ENCODE measurements at places on chromosomes 7 and 10.

DNA sequence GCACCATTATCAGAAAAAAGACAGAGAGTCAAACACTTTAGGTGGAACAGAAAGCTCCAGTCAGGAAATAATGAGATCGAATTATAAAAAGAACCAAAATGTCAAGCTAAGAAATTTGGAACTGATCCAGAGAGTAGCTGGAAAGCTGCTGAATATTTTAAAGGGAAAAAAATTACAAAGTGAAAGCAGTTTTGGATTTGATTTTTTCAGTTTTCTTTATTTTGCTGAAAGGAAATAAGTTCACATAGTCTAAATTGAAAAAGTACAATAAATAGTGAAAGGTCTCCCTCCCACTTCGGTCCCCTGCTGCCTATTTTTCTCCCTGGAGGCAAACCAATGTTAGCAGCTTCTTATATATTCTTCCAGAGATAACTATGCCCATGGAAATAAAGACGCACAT is 11.3 kb upstream of the TOMM7 start:
- DNase-seq = no peak

- no peak for DNase-seq
Observed at GRCh38 chr10:46553238-46554049, 3.0 kb downstream of the GPRIN2 start.

DNA sequence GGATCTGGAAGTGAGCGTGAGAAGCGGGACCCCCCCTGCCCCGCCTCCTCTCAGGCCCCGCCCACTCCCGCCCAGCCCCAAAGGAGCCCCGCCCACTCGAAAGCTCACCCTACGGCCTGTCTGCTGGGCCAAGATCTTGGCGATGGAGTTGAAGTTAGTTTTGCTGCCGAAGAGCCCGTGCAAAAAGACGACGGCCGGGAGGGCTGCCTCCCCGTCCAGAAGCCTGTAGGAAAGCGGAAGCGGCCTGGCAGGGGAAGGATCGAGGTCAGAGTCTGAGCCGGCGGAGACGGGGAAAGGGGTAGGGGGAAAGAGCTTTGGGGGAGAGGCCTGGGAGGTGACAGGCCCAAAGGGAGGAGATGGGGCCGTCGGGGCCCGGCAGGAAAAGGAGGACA is 386 bp downstream of the ABHD11 start:
- peak; percentile 73 for DNase-seq

DNA sequence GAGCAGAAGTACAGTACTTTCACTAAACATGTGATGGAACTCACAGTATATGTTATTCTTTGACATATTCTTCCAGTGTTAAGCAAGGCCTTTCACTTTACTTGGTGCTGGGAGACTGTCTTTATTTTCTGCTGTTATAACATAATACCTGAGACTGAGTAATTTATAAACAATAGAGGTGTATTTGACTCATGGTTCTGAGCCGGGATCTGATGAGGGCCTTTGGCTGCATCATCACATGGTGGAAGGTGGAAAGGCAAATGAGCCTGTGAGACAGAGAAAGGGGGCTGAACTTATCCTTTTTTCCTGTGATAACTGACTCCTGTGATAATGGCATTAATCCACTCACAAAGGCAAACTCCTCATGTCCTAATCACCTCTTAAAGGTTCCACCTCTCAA is 1.4 kb downstream of the SUPV3L1 start:
- DNase-seq = no peak

DNA sequence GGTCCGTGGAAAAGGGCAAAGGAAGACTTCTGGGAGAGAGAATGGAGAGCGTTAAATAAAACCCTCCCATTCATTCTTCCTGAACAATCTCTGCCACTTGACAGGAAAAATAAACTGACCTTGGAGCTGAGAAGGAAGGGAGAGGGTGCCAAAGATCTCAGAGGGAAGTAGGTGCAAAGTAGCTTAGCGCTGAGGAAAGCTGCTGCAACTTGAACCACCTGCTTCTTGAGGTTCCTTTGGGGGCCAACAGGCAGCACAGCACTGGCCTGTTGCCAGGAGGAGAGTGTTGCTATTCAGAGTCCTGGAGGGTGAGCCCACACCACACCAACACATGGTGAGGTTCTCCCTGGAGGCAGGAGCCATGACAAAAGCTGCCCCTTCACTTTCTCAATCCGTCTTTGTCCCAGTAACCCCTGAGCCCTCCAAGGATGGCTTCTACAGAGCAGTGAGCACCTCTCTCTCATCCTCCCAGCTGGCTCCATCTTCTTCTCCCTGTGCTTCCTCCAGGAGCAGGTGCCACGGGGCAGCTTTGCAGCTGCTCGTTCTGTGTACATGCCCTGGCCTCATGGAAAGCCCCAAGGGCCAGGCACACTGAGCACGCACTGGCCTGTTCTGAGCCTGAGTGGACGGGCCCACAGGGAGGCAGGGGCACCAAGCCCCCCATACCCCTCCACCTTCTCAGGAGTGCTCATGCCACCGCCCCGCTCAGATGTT is 101.3 kb downstream of the STRA8 start:
- no peak for DNase-seq
